Left hindlimb (tissue), 1 donor: ENCODE measurements at places on chromosomes 3 and 15.

GRCh38 chr3:106946866-106947265 is 430.4 kb upstream of the CCDC54 start:
- DNase-seq = no peak

DNA sequence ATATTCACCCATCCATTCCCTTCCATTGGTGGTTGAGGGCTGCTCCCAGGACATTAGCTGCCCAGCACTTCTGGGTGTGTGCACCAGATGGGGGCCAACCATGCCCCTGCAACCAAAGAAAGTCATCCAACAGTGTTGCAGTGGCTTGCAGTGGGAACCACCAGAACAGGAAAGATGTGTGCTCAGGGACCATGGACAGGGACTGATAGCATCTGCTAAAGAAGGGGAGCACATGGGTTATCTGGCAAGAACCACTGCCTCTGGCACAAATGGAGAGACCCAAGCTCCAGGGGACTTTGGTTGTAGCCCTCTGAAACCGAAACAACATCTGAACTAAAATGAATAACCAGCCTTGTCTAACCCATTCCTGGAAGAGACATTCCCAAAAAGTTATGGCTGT is 8.1 kb downstream of the DCLK3 start:
- DNase-seq = no peak

- no peak for DNase-seq
Observed at GRCh38 chr3:122918576-122919290, 108.8 kb downstream of the SEMA5B start.

- DNase-seq = no peak
Observed at GRCh38 chr3:183779896-183780465, 45.4 kb downstream of the MAP6D1 start.

GRCh38 chr3:152385761-152386160 is 117.0 kb downstream of the MBNL1 start:
- DNase-seq = no peak

GRCh38 chr3:192864941-192865340 is 52.7 kb downstream of the MB21D2 start:
- no peak for DNase-seq

GRCh38 chr3:42117175-42118008 is 26.2 kb downstream of the TRAK1 start:
- DNase-seq = no peak

- peak; percentile 43 for DNase-seq
Observed at GRCh38 chr15:52567871-52568600, 794 bp downstream of the ARPP19 start.

GRCh38 chr3:29319262-29319661 is 38.4 kb downstream of the RBMS3 start:
- no peak for DNase-seq

DNA sequence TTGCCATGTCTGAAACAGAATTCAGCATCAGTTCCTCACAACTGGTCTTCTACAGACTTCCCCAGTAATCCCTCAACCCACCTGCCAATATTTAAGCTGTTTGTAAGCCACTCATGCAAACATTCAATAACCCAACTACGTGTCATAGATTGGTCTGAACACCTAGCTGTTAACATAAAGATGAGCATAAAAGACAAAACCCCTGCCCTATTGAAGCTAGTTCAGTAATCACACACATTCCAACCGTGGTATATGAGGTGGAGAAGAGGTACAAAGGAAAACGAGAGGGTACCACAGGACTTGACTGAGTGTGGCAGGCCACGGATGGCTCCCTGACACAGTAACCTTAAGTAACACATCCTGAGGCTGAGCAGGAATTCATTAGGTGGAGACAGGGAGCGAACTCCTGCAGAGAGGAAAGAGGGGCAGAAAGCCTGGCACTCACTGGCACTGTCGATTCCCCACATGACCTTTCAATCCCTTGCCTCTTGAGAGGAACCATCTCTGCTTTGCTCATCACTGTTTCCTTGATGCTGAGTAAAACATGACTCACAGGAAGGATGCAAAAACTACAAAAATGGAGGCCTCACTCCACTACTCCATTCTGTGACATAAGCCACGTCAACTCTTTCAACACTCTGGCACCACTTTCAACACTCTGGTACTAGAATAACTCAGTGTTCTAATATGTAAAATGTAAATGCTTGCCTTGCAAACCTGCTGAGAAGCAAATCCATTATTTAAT is 31.3 kb downstream of the RPN1 start:
- no peak for DNase-seq

- DNase-seq = no peak
Observed at GRCh38 chr3:100395679-100396431, 5.0 kb downstream of the TOMM70 start.

GRCh38 chr15:68492855-68493254 is 60.9 kb upstream of the ITGA11 start:
- DNase-seq = no peak

GRCh38 chr3:22713936-22714335 is 489.2 kb upstream of the UBE2E2 start:
- no peak for DNase-seq
